ENCODE measurements at places on chromosomes 3 and 15.

- DNase-seq, result no peak
These were observed 13.2 kb downstream of the P2RY14 start for GRCh38 chr3:151265166-151265565.

GRCh38 chr15:74835312-74835823 is 7.6 kb downstream of the ULK3 start:
- peak; percentile 12 for DNase-seq

GRCh38 chr15:42591238-42591934 is 16.0 kb downstream of the STARD9 start:
- DNase-seq, result no peak

- DNase-seq, result no peak
These were observed 7.8 kb downstream of the MELTF start for GRCh38 chr3:197021729-197022404.

GRCh38 chr3:148246291-148246923 is 451.3 kb upstream of the AGTR1 start:
- DNase-seq, result no peak

DNA sequence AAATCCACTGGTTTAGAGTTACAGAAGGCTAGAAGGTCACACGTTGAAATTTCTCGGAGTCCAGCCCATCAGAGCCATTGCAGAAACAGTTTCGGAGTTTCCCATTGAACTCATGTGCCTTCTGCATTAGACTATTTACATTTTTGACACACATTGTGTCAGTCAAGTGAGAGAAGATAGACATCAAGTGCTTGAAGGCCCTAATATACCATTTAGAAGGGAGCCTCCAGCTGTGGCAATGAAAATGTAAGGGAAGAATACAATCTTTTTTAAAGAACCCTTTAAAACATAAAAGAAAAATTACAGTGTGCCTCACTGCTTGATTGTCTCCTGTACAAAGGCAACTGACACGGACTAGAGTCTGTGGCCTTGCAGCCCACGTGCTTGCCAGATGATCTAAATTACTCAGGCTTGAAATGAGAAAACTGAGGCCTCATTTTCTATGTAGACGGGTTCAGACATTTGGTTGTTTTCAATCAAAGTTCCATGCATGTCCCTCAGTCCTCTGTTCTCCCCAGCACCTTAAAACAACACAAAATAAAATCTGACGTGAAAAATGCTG is 650.5 kb downstream of the ROBO2 start:
- DNase-seq, result no peak

DNA sequence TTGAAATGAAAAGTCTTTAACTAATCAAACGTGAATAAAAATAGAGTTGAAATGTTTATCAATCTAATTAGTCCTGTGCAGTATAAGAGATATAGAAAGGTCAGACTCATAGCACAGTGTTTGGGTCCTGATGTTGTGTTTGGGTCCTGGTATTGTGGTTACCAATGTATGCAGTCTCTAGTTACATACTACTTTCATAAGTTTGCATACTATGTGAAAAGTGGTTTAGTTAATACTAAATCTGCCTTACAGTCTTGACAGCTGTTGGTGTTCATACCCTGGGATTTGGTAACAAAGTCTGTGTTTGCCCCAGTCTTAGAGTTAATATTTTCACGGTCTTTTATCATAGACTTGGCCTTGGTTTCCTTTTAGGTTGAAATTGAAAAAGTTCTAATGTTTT is 41.7 kb downstream of the KIF15 start:
- no peak for DNase-seq

GRCh38 chr15:31266712-31267111 is 59.9 kb upstream of the KLF13 start:
- no peak for DNase-seq

- DNase-seq, result no peak
These were observed 178.2 kb upstream of the EOMES start for GRCh38 chr3:27900316-27900715.

DNA sequence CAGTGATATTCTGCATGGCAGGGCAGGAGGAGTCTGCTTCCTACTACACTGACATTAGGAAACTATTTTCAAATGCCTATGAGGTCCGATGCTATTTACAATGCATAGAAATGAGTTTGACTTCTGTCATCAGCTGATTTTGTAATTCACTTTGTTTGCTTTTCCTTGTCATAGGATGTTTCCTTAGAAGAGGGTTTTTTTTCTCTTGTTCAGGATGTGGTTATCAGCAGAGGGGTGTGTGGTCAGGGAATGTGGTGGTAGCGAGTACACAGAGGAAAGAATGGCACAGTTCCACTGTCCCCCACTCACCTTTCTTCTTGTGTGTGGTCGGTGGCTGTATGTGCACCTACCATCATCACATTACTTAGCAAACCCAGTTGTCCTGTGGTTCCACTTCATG is 231.5 kb downstream of the LRTM1 start:
- no peak for DNase-seq

GRCh38 chr3:188241072-188241471 is 87.1 kb downstream of the LPP start:
- no peak for DNase-seq

GRCh38 chr3:196688349-196688748 is 23.7 kb downstream of the CEP19 start:
- DNase-seq, result no peak

DNA sequence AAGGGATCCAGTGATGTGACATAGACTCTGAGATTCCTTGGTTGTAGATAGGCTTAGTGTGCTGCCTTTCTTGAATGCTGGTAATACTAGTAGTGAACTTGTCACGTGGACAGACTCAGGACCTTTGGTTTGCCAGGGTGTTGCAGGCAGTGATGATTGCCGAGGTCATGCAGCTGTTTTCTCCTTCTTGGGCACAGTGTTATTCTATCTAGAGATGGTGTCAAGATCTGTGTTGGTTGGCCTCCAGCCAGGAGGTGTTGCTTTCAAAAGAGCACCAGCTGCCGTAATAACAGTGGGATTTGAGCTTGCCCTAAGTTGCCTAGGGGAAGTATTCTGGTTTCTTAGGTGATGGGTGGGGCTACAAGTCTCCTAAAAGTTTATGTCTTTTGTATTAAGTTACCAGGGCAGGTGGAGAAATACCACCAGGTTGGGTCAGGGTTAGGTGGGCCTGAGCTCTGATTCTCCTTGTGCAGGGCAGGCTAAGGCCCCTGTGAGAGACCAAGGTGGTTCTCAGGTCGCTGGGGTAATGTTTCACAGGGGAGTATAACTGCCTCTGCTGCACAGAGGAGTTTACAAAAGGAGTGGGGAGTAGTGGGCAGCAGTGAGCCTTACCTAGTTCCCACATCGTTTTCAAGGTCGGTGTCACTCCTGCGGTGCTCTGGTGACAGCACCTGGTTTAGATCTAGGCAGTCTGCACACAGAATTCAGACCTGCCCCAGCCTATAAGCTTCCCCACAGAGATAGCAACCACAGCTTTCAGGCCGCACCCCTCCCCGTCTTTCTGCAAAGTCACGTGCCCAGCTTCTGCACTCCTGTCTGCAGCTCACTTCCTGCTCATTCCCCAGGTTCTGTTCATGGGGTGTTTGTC is 350.3 kb downstream of the DOCK3 start:
- peak; percentile 84 for DNase-seq

- no peak for DNase-seq
These were observed 60.7 kb downstream of the CACNA1D start for GRCh38 chr3:53555068-53555588.

DNA sequence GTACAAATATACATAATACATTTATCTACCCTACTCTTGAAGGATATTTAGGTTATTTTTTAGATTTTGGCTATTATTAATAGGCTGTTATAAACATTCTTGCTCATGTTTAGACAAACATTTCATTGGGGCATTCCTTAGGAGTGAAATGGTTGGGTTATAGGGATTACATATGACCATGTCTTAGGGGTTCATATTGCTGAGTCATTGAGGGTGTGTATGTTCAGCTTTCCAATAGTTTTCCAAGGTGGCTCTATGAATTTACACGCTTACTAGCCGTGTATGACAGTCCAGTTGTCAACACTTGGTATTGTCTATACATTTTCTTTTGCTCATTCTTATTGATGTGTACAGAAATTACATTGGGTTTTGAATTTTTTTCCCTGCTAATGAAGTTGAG is 125.8 kb downstream of the OXSM start:
- DNase-seq, result no peak

DNA sequence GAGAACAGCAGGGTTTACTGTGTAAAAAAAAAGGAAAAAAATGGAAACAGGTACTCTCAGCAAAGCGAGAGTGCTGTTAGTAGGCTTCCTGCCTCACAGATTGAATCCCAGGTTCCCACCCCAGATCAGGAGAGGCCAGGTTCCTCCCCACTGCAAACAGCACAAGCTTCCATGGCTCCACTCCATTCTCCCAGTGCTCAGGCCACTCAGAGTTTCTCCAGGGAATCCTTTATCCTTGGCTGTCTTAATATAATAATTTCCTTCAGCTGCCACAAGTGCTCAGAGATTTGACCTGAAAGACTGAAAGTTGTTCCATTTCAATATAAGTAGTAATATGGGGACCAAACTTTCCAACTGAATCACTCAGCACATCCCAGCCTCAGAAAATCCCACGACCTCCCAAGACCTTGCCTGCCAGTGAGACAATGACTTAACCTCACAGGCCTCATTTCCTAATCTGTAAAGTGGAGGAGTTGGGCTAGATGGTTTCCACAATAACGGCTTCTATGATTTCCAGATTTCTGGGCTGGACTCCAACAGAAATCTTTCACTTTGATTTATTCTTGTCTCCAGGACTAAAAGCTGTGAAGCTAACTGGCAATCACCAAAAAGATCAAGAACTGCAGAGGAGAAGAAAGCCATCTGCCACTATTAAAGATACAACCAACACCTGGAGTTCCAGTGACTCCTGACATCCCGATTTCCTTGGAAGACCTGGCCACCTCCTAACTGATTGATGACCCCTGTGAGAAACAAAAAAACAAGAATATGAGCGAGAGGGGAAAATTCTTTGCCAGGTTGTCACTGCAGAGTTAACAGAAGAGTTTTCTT is 289.5 kb downstream of the NEK10 start:
- no peak for DNase-seq

DNA sequence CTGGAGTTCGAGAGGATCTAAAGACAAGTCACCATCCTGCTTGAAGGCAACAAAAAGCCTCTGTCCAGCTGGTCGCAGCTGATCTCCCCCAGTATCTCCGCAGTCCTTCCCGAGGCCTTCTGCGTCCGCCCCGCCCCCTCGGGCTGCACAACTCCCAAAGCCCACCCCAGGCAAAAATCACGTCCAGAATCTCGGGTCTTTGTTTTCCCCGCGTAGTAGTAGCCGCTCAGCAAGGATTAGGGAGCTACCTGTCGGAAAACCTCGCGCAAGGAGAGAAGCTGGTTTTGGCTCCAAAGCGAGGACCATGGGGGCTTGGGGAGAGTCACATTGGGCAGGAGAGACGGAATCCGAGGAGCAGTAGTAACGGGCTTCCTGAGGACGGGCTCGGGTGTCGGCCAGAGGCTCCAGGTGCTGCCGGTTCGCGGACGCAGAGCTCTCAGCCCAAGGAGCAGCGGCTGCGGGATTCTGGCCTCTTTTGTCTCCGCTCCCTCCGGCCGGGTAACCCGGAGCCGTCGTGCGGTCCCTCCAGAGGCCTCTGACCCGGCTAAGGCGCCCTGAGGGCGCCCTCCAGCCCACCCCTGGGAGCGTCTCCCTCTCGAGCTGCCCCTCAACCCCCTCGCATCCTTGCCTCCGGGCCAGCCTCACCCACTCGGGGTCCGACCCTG is 401 bp downstream of the ZSCAN29 start:
- DNase-seq, result no peak

DNA sequence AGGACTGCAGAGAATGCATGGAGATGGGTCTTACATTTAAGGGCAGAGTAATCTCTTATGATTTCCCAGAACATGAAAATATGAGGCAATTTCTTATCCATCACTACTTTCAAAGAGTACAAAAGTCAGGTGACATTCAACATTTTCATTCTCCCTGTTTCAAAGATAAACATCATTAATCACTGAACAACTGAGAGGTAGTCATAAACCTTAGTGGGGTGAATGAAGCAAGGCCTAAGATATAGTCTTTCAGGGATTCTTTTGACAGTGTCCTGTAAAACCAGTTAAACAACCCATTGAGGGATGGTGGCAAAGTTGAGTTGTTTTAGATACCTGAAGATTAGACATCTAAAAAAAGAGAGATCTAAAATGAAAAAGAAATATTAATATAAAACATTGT is 271.6 kb upstream of the CBLB start:
- no peak for DNase-seq

DNA sequence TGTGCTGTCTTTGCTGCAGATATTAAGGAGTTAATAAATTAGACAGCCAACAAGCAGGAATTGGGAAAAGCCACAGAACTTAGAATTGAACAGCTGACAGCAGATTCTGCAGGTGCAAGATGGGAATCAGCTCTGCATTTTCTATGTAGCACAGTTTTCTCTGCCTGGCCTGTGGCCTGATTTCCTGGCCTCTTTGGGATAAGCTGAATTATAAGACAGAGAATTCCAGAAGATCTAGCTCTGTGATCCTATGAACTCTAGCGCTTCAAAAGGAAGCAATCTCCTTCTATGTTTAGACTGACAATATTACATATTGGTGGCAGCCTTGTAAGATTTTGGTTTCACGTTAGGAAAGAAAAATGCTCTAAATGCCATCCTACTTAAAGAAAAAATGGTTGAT is 24.0 kb upstream of the SOX2 start:
- no peak for DNase-seq

DNA sequence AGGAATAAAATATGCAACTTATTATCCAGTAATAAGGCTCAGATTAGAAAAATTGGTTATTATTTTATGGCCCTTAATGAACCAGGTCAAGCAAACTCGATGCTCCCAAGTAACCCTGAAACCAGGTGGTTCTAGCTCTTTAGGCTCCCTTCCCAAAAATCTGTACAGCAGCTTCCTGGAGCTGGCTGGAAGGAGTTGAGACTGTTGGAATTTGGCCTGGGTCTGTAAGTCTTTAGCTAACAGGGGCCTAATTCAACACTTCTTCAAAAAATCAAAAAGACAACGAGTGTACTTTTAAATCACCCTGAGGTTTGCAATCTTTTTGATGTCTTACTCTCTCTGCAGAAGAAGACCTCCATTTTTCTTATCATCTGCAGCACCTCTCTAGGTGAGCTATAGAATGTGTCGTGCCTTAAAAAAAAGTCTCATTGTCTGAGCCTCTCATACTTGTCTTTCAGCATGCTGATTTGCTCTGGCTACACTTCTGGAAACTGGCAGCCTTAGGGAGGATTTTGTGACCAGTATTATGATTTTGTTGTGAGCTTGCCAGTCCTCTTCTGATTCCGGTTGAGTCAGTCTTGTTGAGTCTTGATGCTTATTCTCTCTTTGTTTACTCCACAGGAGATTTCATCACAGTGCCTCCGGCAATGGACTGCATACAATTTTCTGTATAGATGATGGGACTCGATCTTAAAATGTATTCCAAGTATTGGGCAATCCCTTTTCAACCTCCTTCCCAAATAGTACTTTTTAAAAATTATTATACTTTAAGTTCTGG is 235.0 kb upstream of the KBTBD8 start:
- no peak for DNase-seq

DNA sequence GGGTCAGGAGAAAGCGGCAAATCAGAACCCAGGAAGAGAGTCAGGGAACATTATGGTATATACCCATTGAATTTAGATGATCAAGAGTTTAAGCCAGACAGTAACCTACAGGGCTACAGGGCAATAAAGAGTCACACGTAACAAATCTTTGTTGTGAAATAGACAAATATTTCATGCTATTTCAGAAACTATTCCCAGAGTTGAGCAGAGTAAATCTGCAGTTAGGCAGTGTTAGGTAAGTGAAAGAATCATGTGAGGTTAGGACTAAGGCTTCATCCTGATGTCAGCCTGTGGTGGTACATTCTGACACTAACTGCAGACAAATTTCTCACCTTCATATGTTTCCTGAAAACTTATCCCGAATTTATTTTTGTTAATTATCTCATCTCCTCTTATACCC is 153.0 kb downstream of the UBE2E2 start:
- DNase-seq, result no peak

- DNase-seq, result no peak
These were observed 3.3 kb downstream of the PDCD10 start for GRCh38 chr3:167731393-167731792.

GRCh38 chr15:55403531-55403930 is 4.6 kb downstream of the CCPG1 start:
- DNase-seq, result no peak

All from central memory CD4-positive, alpha-beta T cell (primary cell).